ENCODE measurements at places on chromosomes 13 and 19.

DNA sequence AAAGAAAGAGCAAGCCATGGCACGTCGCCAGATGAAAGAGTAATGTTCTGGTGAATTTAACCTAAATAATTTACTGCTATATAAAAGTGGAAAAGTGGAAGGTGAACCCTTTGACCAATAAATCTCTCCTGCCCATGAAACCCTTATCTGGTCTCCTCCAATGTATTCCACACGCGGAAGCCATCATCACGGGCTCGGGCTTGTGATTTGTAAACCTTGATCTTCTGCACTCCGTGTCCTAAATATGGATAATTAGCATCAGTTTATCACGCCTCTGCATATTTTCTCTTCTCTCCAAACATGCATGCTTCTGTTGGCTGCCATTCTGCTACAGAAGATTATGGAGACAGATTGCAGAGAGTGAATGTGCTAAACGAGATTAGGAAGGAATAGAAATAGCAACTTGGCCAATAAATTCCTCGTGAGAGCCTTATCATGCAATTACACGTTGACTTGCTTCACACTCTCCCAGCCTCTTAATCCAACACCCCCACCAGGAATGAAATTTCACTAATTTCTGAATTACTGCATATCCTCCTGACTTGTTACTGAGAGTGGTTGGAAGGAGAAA lies 34.5 kb downstream of the SOX1 start:
- DNase-seq: no peak

- DNase-seq: no peak
Measured at GRCh38 chr19:29559743-29560142, 33.9 kb downstream of the VSTM2B start.

- DNase-seq: no peak
Measured at GRCh38 chr19:33389421-33390100, 16.1 kb downstream of the CEBPG start.

DNA sequence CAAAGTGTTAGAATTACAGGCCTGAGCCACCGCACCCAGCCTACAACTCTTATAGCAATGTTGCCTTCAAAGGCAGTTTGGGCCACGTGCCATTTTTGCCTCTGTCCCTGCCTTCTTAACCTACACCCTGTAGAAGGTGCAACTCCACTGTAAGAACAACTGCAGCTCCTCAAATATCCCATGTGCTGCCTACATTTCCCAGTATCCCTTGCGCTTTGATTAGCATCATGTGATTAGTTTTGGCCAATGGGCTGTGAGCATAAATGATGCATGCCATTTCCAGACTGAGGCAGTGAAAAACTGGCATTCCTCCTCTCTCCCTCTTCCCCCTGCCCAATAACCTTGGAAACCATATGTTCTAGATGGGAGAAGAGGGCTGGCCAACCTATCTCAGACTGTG lies 75.2 kb upstream of the MRI1 start:
- DNase-seq: peak; percentile 38

DNA sequence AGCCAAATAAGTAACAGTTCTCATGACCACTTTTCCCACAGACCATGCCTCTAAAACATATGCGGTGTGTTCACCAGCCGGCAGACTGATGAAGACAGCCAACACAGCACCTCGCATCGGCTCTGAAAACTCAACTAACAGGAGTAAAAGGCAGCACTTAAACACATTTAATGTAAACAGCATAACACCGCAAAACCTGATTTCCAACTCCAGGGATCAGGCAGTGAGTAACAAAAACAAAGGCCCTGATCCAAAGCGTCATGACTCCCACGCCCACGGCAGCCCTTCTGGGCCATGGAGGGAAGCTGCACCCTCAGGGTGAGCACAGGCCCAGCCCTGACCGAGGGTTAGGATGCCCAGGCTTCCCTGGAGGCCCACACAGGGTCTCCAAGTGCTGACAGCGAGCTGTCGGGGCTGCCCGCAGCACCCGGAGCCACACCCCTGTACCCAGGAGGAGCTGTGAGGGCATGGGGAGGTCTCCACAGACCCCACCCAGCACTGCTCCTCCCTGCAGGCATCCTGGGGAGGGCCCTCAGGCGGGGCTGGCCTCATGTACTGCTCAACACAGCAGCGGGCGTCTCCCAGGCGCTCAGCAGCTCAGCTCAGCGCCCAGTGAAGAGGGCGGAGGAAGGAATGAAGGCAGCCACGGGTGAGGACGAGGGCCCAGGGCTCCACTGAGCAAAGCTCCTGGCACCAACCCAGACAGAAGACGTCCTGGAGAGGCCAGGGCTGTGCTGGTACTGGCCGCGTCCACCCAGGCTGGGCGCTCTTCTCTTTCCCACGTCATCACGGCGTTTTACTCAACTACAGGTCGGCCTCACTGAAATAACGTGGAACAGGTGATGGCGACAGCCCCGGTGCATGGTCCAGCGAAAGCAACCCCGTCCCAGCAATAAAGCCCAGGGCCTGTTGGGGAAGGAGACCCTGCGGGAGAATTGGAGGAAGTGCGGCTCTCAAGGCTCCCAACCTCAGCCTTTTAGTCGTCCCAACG lies 53.7 kb downstream of the RASA3 start:
- no peak for DNase-seq

- DNase-seq: no peak
Measured at GRCh38 chr13:33321686-33322542, 36.4 kb upstream of the STARD13 start.

- no peak for DNase-seq
Measured at GRCh38 chr19:50507376-50507775, 3.6 kb downstream of the JOSD2 start.

- DNase-seq: no peak
Measured at GRCh38 chr19:48111280-48111679, 663 bp upstream of the PLA2G4C start.

DNA sequence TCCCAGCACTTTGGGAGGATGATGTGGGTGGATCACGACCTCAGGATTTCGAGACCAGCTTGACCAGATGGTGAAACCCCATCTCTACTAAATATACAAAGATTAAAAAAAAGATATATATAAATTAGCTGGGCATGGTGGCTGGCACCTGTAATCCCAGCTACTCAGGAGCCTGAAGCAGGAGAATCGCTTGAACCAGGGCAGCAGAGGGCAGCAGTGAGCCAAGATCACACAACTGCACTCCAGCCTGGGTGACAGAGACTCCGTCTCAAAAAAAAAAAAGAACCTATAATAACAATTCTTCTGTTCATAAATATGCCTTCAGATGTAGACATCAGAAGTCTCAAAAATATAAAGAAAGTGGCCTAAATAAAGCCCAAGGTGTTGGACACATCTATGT lies 7.6 kb downstream of the ZNF737 start:
- no peak for DNase-seq

DNA sequence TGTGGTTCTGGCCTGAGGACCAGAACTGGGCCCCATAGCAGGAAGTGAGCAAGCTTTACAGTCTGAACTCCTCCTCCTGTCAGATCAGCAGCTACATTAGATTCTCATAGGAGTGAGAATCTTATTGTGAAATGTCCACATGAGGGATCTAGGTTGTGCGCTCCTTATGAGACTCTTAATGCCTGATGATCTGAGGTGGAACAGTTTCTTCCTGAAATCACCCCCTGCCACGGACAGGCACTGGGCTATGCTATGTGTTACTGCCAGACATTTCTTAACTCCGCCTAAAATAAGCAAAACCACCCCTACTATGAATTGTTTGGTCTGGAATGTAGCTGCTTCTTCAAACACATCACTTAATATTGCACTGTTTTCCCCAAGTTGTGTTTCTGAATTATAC lies 4.6 kb downstream of the FBXL3 start:
- DNase-seq: no peak

DNA sequence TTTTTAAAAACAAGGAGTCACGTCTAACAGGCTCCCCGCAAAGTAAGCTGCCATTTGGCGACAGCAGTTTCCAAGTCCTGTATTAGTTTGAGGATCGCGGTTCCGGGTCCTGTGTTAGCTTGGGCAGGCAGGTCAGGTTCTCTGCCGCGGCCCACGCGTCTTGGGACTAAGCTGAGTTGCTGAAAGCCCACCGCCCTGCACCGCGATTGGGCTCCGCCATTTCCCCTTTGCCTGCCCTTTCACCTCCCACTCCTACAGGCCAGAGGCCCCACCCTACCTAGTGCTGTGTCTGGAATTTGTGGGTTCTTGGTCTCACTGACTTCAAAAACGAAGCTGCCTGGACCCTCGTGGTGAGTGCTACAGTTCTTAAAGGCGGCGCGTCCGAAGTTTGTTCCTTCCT lies 6.8 kb downstream of the PARP4 start:
- DNase-seq: no peak

DNA sequence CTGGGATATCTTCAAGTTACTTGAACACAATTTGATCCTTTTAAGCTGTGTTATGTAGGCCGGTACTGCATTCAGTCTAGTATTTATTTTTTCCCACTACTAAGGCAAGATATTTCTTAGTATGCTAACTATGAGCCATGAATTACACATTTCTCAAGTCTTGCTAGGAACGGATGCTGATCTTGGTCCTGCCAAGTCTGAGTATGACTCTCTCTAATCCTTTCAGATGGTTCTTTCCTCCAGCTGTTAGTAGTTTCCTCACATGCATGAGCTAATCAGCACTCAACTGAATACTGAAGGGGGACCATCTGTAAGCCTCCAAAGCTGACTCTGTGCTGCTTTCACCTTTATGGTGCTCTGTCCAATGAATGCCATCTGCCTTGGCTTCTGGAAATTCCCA lies 460.3 kb downstream of the KCTD12 start:
- no peak for DNase-seq

- DNase-seq: no peak
Measured at GRCh38 chr13:28678809-28679208, 19.9 kb downstream of the POMP start.

DNA sequence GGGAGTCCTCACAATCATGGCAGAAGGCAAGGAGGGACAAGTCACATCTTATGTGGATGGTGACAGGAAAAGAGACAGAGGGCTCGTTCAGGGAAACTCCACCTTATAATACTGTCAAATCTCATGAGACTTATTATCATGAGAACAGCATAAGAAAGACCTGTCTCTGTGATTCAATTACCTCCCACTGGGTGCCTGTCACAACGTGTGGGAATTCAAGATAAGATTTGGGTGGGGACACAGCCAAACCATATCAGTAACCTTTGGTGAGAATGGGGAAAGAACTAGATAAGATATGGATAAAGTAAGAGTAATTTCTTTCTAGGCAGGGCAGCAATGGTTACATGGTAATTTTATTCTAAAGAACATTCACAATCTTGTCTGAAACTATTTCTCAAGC lies 344.9 kb upstream of the KLF12 start:
- no peak for DNase-seq

DNA sequence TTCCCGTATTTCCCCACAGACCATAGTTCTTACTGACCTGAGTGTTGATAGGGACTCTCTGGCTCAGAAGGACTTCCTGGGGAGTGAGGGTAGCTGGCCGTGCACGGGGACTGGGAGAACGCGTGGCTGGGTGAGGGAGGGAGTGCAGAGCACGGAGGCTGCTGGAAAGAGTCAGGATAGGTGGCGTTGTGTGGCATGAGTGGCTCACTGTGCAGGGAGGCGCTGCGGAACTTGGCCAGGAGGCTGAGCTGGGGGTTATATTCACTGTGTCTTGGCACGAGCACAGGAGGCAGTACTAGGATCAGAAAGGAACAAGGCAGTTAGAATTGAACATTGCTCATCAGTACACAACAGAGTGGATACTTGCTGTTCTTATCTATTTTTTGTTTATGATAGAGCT lies 47.4 kb downstream of the SMAD9 start:
- no peak for DNase-seq

GRCh38 chr13:79398915-79399314 lies 7.1 kb downstream of the RBM26 start:
- DNase-seq: no peak

DNA sequence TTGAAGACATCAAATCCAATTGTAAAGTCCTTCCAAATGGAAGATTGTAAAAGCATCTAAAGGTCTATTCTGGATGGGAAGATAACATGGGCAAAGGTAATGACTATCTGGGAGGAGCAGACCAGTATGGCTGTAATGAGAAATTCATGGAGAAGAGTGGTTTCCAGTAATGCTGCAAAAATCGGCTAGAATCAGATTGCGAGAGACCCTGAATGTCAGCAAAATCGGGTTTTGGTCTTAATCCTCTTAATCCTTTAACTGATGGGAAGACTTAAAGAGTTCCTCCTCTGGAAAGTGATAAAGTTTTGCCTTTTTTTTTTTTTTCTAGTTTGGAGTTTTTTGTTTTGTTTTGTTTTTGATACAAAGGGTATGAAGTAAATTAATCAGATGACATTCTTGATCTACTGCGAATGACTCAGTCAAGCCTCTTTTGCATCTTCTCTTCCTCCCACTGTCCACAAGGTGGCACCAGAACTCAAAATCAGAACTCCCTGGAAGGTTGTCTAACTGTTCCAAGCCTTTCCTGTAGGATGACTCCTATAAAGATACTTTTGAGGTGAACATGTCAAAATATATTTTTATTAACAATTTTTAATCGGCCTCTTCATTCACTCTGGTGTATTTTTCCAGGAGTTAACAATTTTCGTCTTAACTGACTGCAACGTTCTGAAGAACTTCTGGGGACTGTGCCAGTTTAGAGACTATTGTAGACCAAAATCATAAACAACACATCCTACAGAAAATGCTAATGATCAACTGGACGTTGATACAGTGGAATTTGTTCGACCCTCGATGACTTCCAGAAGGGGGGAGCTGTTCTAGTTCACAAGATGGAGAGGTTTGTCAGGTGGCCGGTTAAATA lies 213.3 kb upstream of the MIR17HG start:
- no peak for DNase-seq

GRCh38 chr13:41364043-41364442 lies 53.0 kb downstream of the NAA16 start:
- no peak for DNase-seq

- no peak for DNase-seq
Measured at GRCh38 chr13:98141509-98142379, 1.1 kb upstream of the FARP1 start.

GRCh38 chr13:33403807-33404362 lies 118.3 kb upstream of the STARD13 start:
- no peak for DNase-seq

DNA sequence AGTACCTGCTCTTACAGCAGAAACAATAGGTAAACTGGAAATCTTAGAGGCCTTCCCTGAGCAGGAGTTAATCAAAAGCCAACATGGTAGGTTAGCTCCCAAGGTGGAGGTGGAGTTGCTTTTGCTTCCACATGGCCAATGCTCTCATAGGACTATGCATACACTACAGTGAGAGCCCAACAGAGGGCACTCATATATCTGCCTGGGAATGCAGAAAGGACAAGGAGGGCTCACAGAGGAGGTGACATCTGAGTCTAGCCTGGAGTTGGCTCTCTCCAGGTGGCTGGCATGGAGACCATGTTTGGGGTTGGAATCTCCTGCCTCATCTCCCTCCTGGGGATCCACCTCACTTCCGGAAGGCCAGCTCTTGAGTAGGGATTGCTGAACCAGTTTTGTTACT lies 34.6 kb downstream of the ATP8A2 start:
- no peak for DNase-seq
